Posterior vena cava (tissue), 2 donors: ENCODE measurements at places on chromosomes 1 and 21. TPM values are rescaled to one million over a fixed set of nuclear protein-coding genes. Genes with fewer than 3 reads are reported as not detected.

GLIS1 gene
- total RNA-seq = 0.74 TPM

WDR64 gene
- not detected for total RNA-seq

EPHA8 gene
- not detected for total RNA-seq

USH2A gene
- total RNA-seq = not detected

UMODL1 gene
- total RNA-seq = not detected

SPRR5 gene
- total RNA-seq = not detected

OR2W3 gene
- 1.9 TPM for total RNA-seq

SLAMF8 gene
- total RNA-seq = 10.5 TPM

MYBPH gene
- total RNA-seq = not detected

FAM151A gene
- not detected for total RNA-seq

OR2L13 gene
- not detected for total RNA-seq

ESRRG gene
- total RNA-seq = not detected

SLC25A34 gene
- 1.2 TPM for total RNA-seq

RGS13 gene
- 1.2 TPM for total RNA-seq

GBP6 gene
- total RNA-seq = not detected

OR2T11 gene
- not detected for total RNA-seq

TFF2 gene
- not detected for total RNA-seq

INSRR gene
- total RNA-seq = 0.23 TPM

TIE1 gene
- 46.6 TPM for total RNA-seq

LIN9 gene
- 1.7 TPM for total RNA-seq

CTNNBIP1 gene
- 13.9 TPM for total RNA-seq

COL24A1 gene
- total RNA-seq = 0.19 TPM

ACKR1 gene
- 110 TPM for total RNA-seq
